ENCODE measurements at places on chromosomes 12 and 14.

GRCh38 chr14:20750194-20750593 is 4.5 kb downstream of the EDDM3A start:
- DNase-seq = no peak

- no peak for DNase-seq
Measured at GRCh38 chr12:108304633-108305032, 34.5 kb downstream of the CMKLR1 start.

DNA sequence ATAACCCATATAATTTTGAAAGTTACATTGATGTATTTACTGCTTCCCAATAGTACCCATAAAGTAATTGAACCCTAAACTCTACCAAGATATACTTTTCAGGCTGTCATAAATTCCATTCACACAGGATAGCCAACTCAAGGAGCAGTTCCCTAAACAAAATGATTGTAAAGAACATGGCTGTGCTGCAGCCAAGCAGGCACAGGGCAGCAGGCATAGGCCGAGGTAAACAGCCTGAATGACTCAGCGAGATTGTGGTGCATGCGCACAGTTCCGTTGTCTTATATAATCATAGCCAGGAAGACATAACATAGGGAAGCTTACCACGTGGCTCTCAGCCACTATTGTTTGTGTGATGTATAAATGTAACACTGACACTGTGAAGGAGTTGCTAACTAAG is 344.9 kb downstream of the FSCB start:
- no peak for DNase-seq

DNA sequence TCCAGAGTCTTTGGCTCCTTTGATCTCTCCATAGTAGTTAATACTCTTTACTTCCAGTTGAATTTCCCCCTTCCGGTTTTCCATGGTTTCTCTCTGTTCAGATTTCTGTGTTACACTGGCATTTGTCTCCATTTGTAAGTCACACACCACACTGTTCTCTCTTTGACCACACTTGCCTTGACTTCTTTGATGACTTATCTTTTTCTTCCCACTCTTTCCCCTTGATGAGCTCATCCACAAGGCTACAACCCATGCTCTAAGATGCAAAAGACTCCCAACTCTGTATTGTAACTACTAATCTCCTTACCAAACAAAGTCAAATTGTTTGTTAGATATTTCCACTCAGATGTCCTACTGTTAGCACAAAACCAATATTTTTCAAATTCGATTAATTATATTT is 242.7 kb upstream of the E2F7 start:
- DNase-seq = no peak

GRCh38 chr14:95326987-95327386 is 7.3 kb upstream of the CLMN start:
- no peak for DNase-seq

DNA sequence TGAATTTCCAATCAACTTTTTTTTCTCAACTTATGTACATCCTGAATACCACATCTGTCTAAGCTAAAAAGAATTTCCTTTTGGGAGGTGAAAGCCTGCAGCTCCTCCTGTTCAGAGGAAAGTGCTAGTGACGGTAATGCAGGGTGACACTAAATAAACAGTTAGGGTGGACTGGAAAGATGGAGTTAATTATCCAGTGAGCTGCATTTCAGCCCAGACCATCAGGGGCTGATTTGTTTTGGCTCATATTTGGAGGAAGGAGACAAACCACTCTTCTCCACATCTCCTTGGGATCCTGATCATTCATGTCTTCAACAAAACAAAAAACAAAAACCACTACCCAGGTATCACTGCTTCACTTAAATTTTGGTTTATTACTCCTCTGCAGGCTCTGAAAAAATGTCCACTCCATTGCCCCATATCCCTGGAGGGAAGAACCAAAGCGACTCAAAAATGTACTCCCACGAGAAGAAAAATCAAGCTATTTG is 5.1 kb upstream of the SIX1 start:
- no peak for DNase-seq

- no peak for DNase-seq
Measured at GRCh38 chr14:39452680-39453079, 20.4 kb upstream of the FBXO33 start.

DNA sequence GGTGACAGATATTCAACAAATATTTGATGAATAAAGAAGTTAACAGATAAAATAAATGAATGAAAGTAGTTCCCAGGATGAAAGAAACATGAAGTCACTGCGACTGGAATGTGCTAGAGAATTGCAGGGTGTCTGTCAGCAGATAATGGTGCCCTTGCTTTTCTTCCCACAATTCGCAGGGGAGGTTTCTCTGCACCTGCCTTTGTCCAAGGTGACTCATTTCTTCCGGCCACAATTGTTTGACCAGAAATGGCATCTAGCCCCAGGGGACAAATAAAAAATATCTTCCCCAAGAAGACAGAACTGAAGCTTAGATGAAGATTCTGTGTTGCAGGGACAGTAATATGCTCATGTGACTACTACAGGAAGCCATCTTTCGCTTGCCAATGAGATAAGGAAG is 316.1 kb upstream of the TBX3 start:
- no peak for DNase-seq

GRCh38 chr12:53492188-53492587 is 7.1 kb downstream of the MAP3K12 start:
- DNase-seq = no peak

- no peak for DNase-seq
Measured at GRCh38 chr14:37417151-37417550, 177.9 kb downstream of the FOXA1 start.

DNA sequence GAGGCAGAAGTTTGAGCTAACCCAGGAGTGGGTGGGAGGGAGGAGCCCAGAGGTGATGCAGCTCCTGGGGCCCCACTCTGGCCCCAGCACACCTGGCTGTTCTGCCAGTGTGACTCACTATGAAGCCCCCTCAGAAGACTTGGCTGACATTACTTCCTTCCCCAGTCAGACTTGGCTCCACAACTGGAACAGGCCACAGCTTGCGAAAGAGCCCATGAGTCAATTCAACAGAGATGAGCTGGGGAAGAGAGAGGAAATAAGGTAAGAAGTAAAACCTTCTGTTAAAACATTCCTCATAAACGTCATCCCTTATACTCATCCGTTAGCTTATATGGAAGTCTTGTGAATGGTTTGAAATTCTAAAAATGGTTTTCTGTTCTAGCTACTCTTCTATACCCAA is 245.9 kb downstream of the ADAMTS20 start:
- DNase-seq = no peak

DNA sequence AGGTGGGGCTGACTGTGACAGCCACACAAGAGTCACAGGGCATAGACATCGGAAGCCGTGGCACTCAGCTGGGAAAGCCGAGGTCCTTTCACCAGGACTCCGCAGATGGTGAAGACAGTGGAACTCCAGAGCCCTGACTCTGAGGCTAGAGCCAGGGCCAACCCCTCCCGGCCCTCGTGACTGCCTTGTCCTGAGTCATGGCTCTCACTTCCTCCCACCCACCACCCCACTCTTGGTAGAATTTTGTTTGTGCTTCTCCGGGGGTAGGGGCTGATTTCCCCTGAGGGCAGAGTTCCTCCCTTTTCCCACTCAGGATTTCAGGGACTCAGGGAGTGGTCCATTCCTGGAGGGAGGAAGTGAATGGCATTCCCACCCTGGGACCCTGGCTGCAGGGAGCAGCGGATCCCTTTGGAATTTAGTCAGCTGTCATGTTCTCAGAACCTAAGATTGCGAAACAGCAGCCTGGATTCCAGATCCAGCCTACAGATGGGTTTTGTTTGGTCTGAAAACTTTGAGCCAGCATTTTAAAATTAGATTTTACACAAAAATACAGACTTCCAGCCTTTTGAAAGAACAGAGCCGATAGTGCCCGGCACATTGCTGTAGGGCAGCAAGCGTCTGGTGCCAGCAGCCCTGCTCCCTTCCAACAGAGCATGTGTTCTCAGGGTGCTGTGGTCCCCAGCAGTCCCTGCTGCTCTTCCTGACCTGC is 50.7 kb downstream of the TPCN1 start:
- DNase-seq = peak; percentile 95
